Ammon's horn (tissue), 1 donor: ENCODE measurements at places on chromosomes 7 and 10.

- DNase-seq = no peak
Measured at GRCh38 chr10:62093863-62094291, 174.8 kb downstream of the RTKN2 start.

DNA sequence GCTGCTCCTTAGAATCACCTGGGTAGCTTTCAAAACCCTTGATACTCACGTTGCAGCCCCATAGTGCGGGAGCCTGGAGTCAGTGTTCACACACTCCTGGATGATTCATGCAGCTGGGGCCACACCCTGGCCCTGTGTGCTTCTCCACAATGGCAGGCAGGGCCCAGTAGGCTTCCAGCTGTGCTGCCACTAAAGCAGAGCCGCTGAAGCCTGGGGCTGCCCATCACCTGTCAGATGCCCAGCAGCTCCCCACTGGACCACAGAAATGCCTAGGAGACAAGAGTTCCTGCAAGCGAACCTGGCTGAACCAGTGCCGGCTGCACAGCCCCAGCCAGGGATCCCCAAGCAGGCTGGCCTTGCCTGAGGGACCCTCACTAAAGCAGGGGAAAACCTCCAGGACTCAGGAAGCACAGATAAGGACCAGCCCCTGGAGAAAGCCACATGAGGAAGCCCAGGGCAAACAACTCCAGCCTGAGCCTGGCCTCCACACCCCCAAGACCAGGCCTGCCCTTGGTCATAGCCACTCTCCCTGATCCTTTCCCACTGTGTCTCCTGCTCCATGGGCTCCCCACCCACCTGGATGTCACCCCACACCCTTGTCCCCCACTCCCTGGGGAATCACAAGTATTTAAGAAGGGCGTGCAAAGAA lies 111.9 kb downstream of the GRID1 start:
- DNase-seq = no peak

- DNase-seq = no peak
Measured at GRCh38 chr7:94335586-94335985, 59.1 kb upstream of the COL1A2 start.

GRCh38 chr7:133201470-133201869 lies 51.4 kb upstream of the EXOC4 start:
- no peak for DNase-seq

GRCh38 chr10:20674926-20675325 lies 222.2 kb downstream of the NEBL start:
- peak; percentile 3 for DNase-seq

DNA sequence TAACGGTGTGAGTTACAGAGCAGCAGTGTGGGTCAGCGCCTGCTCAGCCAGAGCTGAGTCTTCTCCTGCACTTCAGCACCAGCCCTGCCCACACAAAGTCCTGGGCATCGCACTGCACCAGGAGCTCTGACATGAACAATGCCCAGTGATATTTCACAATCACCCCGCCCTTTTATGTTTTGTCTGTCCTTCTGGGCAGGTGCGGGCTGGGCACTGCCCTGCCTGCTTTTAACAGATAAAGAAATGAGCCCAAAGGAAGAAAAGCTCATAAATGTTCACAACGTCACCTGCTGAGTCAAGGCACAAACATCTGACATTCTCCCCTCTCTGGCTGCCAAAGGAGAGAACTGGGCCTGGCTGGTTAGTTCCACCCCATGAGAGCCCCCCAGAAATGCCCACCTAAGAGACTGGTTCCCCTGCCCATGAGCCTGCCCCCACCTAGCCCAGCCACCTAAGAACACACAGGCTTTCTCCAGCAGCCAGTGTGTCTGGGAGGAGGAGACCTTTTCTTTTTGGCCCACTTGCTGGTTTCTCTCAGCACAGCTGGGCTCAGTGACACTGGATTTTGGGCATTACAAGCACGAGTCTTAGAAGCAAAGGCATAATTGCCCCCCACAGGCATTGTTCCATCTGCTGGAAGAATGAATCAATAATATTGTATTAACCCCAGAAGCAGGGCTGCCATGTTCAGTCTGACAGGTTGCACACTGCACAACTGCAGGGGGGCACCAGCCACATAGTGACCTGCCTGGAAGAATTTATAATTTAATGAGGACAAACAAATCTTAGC lies 22.3 kb downstream of the CALML3 start:
- no peak for DNase-seq

- DNase-seq = no peak
Measured at GRCh38 chr10:124354411-124355382, 64.0 kb downstream of the OAT start.

GRCh38 chr7:32142649-32143048 lies 72.4 kb upstream of the PDE1C start:
- no peak for DNase-seq

DNA sequence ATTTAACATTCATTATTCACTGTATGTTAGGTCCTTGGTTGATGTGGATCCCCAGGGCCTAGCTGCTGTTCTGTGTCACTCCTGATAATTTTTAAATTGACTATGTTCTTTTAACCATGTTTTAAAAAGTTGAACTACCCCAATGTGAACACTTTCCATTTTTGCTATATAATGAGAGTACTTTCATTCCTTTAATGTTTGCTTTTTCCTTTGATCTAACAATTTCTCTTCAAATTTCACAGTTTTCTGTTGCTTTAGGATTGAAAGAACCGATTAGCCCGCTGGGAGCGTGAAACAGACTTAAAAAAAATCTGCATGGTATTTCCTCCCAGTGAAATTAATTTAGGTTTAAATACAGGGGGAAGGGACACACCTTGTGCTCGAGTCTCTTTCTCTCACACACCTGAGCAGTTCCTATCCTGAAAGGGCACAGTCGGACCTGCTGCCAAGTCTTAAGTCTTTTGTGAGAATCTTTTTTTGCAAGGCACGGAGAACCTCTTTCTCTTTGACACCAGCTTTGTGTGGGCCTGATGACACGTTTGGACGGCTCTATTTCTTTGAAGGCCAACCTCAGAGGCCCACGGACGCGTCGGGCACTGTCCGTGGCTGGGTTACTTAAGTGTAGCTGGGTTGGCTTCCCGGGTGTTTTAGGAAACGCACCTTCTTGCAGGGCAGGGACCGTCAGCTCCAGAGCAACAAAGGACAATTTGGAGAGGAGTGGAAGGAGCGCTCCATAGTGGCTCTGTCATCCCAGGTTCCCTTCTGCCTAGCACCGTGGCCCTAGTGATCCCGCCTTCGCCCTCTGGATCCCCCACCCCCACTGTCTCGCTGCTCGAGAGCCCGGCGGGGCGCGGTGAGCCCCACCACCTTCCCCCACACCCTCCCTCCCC lies 1.0 kb upstream of the CHN2 start:
- peak; percentile 16 for DNase-seq

DNA sequence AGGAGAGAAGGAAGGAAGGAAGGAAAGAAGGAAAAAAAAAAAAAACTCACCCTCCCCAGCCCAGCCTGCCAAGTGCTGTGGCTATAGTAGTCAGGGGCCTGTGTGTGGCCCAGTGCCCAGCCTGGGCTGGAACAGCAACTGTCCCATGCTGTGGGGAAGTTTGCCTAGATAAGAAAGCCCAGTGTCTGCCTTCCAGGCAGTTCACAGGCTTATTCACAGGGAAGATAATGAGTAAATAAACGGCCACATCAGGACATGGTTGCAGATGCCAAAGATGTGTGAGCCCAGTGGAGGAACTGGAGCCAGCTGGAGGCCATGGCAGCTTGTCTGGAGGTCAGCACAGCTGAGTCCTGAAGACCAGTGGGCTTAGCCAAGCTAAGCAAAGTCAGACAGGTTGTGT lies 132.4 kb upstream of the FOXK1 start:
- DNase-seq = peak; percentile 54

DNA sequence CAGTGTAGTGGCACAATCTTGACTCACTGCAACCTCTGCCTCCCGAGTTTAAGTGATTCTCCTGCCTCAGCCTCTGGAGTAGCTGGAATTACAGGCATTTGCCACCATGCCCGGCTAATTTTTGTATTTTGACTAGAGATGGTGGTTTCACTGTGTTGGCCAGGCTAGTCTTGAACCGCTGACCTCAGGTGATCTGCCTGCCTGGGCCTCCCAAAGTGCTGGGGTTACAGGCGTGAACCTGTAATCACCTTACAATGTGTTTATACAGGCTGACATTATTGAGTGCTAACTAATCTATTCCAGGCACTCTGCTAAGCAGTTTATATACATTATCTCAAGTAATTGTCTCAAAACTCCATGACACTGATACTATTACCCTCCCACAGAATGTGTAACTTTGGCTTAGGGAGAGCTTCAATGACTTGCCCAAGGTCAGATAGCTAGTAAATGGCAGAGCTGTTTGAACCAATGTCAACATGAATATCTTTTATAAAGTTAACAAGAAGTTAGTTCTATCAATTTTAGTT lies 36.8 kb downstream of the KIFBP start:
- no peak for DNase-seq

DNA sequence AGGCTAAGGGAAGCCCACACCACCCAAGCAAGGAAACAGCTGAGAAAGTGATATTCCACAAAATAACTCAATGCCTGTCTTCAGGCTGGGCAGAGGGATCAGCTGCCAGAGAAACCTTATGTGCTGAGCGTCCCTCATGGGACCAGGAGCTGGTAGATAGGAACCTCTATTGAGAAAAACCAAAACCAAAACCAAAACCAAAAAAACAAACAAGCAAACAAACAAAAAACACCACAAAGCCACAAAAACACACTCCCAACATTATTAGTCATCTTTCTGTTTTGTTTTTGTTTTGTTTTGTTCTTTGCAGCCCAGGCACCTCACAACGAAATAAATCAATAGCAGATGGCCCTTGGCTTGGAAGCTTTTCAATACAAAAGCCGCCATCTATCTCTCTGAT lies 760.8 kb upstream of the CELF2 start:
- no peak for DNase-seq

GRCh38 chr10:3249307-3249889 lies 76.8 kb upstream of the PITRM1 start:
- DNase-seq = no peak

DNA sequence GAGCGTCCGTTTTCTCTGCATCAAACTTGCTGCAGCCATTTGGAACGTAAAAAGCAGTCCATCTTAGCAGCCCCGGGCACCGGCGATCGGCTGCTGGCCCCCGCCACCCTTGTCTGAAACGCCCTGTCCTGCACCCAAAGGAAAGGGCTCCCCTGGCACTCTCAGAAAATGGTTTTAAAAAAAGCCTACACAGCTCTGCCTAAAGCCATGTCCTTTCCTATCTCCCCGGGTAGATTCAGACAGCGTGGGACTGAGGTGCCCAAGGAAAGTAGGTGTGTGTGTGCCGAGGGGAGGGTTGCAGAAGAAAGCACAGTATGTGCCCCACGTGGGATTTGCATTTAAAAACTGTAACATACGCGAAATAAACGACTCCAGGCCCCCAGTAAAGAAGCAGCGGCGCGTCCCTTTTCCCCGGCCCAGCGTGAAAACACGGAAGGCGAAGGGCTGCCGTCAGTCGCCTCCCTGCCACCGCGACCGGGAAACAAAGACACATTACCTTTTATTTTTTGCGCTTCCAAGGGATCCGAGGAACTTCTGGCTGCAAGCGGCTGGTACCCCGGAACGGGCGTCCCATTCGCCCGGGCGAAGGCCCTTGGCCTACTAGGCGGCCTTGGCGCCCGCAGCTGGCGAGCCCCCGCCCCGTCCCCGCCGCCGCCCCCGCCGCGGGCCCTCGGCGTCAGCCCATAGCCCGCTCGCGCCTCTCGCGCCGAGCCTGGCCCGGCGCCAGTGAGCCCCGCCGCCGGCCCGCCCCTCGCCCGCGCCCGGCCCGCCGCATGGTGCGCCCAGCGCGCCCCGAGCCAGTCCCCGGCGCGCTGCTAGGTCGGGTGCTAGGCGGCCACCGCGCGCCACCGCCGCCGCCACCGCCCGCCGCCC lies 304.6 kb downstream of the PRPF18 start:
- no peak for DNase-seq

DNA sequence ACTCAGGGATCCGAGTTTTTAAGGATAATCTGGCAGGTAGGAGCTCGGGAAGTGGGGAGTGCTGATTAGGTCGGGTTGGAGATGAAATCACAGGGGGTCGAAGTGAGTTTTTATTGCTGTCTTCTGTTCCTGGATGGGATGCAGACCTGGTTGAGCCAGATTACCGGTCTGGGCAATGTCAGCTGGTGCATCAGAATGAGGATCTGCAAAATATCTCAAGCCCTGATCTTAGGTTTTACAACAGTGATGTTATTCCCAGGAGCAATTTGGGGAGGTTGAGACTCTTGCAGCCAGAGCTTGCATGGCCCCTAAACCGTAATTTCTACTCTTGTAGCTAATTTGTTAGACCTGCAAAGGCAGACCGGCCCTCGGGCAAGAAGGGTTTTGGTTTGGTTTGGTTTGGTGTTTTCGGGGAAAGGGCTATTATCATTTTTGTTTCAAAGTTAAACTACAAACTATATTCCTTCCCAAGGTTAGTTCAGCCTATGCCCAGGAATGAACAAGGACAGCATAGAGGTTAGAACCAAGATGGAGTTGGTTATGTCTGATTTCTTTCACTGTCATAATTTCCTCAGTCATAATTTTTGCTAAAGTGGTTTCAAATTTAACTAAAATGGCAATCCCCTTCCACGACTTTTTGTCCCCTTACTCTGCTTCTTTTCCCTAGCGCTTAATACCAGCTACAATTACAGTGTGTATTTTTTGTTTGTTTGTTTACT lies 20.6 kb upstream of the PIK3CG start:
- DNase-seq = no peak

DNA sequence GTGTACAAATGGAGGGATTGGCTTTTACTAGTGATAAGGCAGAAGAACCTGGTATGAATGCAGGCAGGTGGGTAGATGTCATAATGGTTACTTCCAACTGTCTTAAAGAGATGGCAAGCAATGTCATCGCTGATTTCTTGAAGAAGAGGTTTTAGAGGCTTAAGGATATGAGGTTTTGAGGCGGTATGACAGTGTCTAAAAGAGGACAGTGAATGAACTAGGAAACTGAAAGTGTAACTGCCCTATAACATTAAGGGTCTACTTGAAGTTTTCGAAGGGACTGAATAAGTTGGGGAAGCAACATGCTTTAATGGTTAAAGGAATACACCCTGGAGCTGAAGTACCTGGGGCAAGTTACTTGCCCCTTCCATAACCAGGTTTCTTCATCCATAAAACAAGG lies 70.9 kb downstream of the NDUFB2 start:
- DNase-seq = no peak
